Activated T-cell treated with anti-CD3 and anti-CD28 coated beads for 48 hours (primary cell): ENCODE measurements at places on chromosomes 7 and 10.
A peak's percentile ranks its signal among the peaks of the same experiment; 100 is the strongest.

DNA sequence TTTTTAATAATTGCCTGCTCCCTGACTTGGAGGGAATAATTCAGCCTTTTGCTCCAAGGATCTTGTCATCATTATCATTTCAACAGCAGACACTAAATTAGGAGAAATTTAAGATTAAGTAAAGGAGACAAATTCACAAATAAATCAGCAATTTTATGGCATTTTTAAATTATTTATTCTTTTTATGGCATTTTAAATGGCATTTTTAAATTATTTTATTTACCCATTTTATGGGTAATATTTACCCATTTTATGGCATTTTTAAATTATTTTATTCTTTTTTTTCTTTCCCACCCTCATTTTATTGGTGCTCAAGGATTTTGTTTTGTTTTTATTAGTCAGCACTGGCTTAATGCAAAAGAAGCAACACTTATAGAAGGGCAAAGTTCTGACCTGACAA, 1201.0 kb upstream of the SORCS1 start:
- DNase-seq, result no peak

- no peak for DNase-seq
These were observed 51.4 kb downstream of the MICALL2 start for GRCh38 chr7:1407892-1408291.

GRCh38 chr7:50473531-50473930, 23.4 kb upstream of the FIGNL1 start:
- no peak for DNase-seq

- DNase-seq, result no peak
These were observed 829.5 kb downstream of the REEP3 start for GRCh38 chr10:64350665-64351064.

DNA sequence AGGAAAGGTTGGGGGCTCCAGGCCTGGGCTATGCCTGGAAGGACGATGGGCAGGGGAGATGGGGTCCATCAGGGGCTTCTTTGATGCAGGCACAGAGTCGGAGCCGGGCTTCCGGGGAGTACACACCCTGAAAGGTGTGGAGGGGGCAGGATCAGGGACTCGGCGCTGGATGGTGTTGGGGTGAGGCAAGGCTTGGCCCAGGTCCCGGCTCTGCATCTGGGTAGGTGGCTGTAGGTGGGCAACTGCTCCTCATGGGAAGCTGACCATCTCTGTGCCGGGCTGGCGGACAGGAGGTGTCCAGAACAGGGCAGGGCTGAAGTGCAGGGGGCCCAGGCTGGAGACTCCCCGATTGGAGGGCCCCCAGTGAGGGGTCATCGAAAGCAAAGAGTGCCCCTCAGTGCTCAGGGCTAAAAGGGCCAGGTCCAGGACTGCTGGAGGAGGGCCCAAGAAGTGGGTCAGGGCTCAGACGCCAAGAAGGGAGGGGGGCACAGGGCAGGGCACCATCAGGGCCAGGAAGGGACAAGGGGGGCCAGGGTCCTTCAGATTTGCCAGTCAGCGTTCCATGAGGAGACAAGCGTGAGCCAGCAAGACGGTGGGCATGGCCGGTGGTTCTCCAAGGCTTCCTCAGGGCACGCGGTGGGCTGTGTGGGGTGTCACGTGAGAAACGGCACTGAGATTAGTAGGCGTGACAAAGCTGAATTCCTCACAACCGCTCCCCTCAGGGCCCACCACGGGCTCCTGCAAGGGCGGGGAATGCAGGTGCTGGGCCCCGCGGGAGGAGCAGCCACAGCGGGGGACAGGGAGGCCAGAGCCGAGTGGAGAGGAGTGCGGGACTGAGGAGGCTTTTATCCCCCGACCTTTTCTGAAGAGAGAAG, 97.0 kb downstream of the BMS1 start:
- no peak for DNase-seq

GRCh38 chr10:34503704-34504103, 311.4 kb downstream of the PARD3 start:
- DNase-seq, result no peak

GRCh38 chr10:33145451-33146188, 187.6 kb upstream of the ITGB1 start:
- DNase-seq, result no peak

DNA sequence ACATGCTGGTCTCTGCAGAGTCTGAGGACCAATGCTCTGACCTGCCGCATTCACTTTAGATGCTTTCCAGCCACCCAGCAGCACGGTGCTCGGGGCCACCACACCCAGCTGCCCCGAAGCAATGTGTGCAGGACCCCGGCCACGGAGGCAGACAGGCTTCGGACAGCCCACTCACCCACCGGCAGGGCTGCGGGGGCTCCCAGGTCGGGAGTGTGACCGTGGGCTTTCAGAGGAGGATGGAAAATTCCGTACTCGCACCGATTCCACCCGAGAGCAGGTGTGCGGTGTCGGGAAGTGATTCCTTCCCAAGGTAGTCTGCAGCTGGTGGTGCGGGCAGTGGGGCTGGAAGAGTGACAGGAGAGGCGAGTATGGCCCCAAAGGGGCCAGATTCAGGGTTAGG, 190.9 kb downstream of the DNAJB6 start:
- DNase-seq, result no peak

DNA sequence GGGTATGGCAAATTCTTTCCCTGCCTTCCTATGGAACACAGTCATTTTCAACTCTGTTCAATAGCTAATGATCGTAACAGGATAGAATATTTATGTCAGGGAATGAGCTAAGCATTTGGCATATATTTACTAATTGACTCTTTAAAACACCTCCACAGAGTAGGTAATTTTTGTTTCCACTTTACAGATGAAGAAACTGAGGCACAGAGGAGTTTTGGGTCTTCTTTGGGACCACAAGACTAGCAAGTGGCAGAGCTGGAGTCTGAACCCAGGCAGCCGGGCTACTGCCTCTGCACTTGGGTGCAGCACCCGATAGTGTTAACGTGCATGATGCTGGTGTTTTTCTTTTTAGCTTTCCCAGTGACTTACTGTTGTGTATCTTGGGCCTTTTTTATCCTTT, 384.0 kb downstream of the SFMBT2 start:
- DNase-seq, result no peak

DNA sequence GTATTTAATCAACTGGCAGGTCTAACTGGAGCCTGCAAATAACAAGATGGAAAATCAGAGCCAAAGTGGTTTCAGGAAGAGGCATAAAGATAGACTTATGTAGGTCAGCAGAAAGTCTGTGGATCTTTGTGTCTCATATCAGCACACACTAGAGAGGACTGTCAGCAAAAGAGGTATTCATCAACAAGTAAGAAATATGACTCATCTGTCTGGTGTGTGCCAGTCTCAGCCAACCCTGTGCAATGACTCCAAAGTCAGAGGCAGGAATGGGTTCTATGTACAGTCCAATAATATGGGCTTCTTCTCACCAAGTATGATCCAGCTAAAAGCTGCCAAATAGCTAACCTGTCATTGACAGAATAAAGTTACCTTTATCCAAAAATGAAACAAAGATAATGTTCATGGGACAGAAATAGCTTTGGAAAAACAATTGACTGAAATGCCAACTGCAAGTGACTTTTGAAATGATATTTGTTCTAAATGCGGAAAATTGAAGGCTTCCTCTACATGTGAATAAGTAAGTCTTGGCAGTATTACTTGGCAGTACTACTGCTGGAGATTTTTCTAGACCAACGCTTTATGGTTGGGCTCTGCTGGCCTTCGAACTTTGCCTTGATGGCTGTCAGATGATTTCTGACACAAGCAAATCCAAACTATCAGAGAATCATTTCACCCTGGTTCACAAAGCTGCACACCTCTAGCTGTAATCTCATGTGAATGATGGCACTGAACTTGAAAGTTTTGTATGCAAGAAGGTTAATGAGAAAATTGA, 272.3 kb upstream of the SEMA3C start:
- no peak for DNase-seq

GRCh38 chr10:88553116-88553752, 29.9 kb downstream of the RNLS start:
- peak; percentile 0 for DNase-seq

GRCh38 chr7:36455646-36456045, 66.0 kb downstream of the ANLN start:
- DNase-seq, result no peak

DNA sequence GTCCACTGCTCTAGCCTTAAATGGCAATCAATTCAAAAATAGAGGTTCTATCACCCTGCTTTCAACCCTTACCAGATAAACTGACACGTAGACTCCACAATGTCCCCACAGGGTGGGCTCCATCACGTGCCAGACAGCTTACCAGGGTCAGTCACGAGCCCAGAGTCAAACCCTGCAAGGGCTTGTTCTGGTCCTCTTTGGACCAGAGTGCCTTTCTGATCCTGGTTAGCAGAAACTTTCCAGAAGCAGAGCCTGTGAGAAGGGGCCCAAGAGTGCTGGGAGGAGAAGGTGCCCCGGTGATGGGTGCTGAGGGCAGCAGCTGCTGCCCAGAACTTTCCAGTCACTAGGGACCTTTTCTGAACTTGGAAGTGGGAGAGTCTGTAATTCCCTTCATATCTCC, 354 bp upstream of the GIMAP5 start:
- DNase-seq, result no peak

GRCh38 chr10:103763374-103764202, 91.8 kb downstream of the SH3PXD2A start:
- no peak for DNase-seq

DNA sequence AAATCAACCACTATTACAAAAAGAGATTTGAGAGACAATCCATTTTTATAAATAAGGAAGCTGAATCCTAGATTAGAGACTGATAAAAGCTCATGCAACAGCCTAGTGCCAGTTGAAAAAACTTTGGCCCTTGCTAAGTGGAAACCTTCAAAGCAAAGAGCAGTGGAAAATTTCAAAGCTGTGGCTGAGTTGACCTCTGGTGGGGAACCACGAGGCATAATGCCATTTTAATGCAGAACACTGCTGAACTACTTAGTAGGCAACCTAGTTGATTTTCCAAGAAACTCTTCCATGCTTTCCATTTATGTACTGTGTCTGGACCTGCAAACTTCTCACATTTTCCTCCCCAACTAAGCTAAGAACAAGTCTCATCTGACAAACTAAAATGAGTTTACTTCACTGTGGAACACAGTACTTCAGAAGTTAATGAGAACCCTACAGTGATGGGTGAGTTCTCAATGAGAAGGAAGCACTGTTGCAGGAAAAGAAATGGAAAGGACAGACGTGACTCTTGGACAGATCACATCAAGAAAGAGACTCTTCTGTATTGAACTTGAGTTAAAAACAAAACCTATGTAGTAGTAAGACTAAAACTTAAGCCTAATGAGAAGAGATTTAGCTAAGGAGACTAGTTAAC, 19.5 kb downstream of the FZD9 start:
- no peak for DNase-seq

DNA sequence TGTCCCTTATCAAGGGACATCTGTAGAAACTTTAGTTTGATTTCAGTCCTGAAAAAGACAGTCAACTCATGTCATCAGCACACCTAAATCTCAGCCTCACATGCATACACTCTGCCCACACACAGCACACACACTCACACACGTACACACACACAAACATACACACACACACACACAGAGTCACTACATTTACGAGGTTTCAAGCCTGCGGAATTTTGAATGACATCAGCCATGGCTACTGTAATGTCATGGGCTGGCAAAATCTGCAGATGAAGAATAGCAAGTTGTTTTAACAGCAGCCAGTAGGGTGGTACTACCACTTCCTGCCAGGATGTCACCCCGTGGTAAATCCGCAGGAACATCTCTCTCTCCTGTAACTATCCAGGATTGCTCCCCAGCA, 37.1 kb upstream of the EZH2 start:
- DNase-seq, result no peak

DNA sequence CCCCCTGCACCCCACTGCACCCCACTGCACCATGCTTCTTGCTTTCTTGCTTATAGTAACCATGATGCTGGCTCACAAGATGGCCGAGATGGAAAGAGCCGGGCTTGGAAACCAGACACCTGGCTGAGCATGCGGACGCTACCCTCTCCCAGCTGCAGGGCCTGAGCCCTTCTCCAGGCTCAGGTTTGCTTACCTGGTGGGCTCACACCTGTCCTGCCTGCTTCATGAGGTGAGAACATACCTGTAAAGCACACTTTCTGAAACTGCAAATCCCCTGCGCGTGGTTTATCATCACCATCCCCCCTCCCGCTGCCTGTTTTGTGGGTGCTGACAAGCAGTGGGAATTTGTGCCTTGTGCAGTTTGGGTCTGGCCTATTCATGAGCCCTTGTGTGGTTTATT, 302.7 kb downstream of the GLRX3 start:
- no peak for DNase-seq

- peak; percentile 54 for DNase-seq
These were observed 37.2 kb upstream of the PCBD1 start for GRCh38 chr10:70925377-70926225.

- no peak for DNase-seq
These were observed 71.2 kb downstream of the SUGCT start for GRCh38 chr7:40205992-40206391.

- no peak for DNase-seq
These were observed 96.4 kb downstream of the BUB3 start for GRCh38 chr10:123250640-123251039.

DNA sequence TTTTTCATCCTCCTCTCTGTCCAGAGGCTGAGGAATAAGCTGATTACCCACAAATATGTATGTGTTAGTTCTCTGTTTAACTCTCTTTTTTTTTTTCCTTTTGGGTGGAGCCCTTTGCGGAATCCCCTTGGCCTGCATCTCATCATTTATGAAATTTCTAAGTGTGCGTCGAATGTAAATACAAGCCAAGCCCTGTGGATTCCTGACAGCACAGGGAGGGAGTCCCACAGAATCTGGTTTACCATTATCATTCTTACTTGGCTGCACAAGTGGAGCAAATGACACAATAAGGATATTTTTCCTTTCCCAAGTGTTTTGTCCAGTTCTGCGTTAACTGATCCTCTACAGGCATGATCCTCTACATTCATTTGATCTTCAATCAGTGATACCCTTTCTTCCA, 11.4 kb downstream of the STK31 start:
- DNase-seq, result no peak

GRCh38 chr10:97805096-97805884, 33.5 kb upstream of the SFRP5 start:
- no peak for DNase-seq

GRCh38 chr7:32053204-32053603, 17.0 kb downstream of the PDE1C start:
- DNase-seq, result no peak

DNA sequence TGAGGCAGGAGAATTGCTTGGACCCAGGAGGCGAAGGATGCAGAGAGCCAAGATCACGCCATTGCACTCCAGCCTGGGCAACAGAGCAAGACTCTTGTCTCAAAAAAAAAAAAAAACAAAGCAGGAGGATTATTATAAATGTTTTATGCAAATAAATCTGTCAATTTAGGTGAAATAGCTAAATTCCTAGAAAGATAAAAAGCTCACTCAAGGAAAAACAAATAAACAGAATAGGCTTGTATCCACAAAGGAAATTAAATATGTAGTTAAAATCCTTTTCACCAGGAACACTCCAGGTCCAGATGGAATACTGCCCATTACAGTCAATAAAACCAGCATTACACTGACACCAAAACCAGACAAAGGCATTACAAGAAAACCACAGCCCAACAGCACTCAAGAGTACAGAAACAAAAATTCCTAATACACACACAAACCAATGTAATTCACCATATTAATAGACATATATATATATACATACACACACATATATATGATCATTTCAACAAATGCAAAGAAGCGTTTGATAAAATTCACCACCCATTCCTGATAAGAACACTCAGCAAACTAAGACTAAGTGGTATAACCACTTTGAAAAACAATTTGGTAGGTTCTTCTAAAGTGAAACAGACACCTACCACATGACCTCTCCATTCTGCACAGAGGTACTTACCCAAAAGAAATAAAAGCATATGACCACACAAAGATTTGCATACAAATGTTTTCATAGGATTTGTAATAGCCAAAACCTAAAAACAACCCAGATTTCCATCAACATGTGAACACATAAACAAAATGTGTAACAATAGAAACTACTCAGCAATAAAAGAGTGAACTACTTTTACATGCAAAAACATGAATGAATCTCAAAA, 38.8 kb downstream of the ABI1 start:
- no peak for DNase-seq
